ENCODE measurements at places on chromosomes 5 and 9. TPM values are rescaled to one million over a fixed set of nuclear protein-coding genes. Genes with fewer than 3 reads are reported as not detected.

Gene SLC28A3
- 0.06 TPM for total RNA-seq

GRCh38 chr9:99825172-99826046, 3.7 kb downstream of the NR4A3 start:
- no peak for DNase-seq

DNA sequence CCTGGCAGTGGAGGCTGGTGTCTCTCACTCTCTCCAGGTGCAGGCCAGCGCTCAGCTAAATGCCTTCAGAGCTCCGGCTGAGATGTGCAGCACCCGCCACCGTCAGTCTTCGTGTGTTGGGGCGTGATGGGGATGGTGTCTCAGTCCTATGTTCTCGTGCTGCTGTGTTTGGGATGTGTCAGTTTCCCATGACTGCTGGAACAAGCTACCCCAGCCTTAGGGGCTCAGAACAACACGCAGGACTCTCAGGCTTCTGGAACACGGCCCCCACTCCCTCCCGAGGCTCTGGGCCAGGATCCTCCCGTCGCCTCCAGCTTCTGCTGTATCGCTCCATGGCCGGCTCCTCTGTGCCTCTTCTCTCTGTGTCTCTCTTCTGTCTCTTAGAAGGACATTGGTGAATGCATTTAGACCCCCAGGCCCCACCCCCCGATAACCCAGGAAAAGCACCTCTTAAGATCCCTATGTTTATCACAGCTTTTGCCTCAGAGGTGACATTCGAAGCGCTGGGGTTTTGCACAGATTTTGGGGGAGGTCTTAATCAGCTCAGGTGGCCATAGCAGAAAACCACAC, 9.6 kb upstream of the CEP72 start:
- DNase-seq = no peak

DNA sequence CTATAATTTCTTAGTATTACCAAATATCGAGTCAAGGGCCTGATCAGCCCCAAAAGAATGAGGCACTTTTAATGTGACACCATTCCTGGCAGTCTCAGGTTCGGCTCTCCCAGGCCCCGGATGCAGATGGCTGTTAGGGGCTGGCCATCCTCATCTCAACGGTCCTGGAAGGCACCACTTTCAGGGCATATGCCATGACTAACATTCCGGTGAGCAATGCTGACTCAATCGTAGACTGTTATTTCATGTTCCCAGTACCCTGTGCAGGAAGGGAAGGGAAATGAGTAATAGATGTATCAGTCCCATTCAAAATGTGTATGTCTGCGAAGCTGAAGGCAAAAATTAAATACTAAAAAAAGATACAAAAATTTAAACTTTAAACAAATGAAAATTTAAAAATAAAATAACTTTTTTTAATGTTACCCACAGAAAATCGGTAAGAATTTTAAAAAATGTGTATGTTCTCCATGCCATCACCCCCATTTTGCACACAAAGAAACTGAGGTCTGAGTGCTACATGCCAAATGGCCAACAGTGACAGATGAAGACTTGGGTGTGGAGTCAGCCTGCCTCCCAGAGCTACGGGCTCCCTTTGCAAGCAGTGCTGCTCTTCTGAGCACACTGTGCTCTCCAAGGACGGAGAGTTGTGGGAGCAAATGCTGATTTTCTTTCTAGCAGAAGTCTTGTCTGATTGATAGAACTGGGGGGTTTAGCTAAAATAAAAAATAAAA, 79.0 kb downstream of the GLDC start:
- DNase-seq = peak; percentile 99

DNA sequence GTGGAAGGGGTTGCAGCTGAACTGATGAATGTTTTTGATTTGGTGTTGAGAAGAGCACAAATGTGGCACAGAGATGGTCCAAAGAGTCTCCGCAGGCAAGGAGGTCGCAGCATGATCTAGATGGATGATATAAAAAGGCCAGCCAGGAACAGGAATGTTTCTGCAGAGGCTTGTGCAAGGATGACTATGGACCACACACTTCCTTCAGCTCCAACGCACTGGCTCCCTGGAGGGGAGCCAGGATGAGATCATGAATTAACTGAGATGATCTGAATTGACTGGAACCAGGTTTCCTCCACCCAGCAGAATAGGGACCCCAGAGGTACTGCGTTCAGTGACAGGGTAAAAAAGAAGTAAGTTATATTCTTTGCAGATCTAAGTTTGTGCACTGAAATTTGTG, 89.0 kb downstream of the ARSB start:
- peak; percentile 51 for DNase-seq

- no peak for DNase-seq
Observed at GRCh38 chr5:15388866-15389265, 111.1 kb upstream of the FBXL7 start.

Gene IRX2
- total RNA-seq = 10.3 TPM

Gene SLC34A3
- total RNA-seq = not detected

DNA sequence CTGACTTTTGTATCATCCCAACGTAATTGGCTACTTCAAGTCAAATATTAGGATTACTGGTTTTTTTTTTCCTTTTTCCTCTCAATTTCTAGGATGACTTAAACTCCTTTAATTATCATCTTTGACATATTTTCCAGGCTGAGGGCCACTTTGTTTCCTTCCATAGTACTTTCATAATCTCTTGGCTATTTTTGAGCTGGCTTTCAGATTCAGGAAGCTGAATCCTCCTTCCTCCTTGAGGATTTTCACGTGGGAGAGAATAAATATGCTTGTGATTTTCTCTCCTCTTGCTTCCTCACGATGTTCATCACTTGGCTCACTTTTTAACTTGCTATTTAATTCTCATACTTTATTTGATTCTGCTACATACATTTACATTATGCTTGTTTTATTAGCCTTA, 88.1 kb downstream of the ITGA1 start:
- no peak for DNase-seq

GRCh38 chr5:1789834-1790471, 9.7 kb downstream of the MRPL36 start:
- DNase-seq = peak; percentile 67

Gene OR13C2
- total RNA-seq = not detected

- DNase-seq = peak; percentile 75
Observed at GRCh38 chr5:55232271-55232984, 980 bp downstream of the CCNO start.
